NCI-H1417 (cell line): ENCODE measurements at places on chromosomes 4 and X.

- no peak for DNase-seq
Measured at GRCh38 chrX:45344594-45344993, 143.9 kb upstream of the DIPK2B start.

- DNase-seq: no peak
Measured at GRCh38 chr4:109113521-109113920, 188.9 kb downstream of the COL25A1 start.

- DNase-seq: no peak
Measured at GRCh38 chr4:1398681-1399507, 7.3 kb downstream of the NKX1-1 start.

- peak; percentile 43 for DNase-seq
Measured at GRCh38 chr4:123217664-123218063, 178.9 kb upstream of the SPRY1 start.

DNA sequence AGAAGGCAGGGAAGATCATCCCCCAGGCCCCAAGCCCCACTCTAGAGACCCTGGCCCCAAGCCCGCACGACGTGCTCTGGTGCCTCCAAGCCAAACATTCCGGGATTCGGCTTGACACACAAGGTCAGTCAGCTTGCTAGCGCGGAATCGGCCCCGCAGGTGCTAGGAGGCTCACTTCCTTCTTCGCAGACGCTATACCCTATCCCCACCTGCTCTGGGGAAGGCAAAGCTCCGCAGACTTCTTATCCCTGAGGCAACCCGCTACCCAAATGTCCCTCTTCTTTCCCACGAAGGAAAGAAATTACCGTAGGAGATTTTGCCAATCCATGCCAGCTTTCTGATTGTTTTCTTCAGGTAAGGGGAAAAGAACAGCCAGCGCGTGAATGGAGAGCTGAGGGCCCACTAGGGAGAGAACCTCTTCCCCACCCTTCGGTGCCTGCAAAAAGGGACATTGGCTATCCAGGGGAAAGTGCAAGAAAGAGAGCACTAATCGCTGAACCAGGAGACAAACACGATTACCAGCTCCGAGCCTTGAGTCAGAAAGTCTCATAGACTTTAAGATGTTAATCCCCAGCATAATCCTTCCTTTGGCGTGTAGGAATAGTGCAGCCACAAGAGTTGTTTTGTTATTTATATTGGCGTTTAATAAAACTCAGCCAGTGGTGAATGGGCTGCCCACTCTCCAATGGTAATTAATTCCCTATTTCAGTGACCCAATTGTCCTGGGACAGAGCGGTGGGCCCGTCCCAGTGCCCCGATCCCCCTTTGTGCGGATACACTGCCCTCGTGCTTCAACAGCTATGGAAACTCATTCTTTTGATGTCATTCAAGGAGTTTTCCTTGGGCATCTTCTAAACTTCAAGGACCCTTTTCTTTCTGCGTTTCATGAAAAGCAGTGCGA lies 5.4 kb upstream of the NEUROG2 start:
- no peak for DNase-seq

- DNase-seq: no peak
Measured at GRCh38 chr4:130073145-130073790, 977.3 kb downstream of the C4orf33 start.
